Activated naive CD4-positive, alpha-beta T cell treated with anti-CD3 and anti-CD28 coated beads, Interleukin-2, amount 50 U/mL, for 72 hours (primary cell): ENCODE measurements at places on chromosomes 4 and X. TPM values are rescaled to one million over a fixed set of nuclear protein-coding genes. Genes with fewer than 3 reads are reported as not detected.

The FGF5 gene
- not detected for total RNA-seq

The XAGE1B gene
- total RNA-seq, result not detected

The FAM13A gene
- 2.2 TPM for total RNA-seq

The NPY5R gene
- total RNA-seq, result not detected

The ENAM gene
- total RNA-seq, result not detected

GRCh38 chr4:127469542-127469941 lies 163.2 kb upstream of the INTU start:
- no peak for DNase-seq

DNA sequence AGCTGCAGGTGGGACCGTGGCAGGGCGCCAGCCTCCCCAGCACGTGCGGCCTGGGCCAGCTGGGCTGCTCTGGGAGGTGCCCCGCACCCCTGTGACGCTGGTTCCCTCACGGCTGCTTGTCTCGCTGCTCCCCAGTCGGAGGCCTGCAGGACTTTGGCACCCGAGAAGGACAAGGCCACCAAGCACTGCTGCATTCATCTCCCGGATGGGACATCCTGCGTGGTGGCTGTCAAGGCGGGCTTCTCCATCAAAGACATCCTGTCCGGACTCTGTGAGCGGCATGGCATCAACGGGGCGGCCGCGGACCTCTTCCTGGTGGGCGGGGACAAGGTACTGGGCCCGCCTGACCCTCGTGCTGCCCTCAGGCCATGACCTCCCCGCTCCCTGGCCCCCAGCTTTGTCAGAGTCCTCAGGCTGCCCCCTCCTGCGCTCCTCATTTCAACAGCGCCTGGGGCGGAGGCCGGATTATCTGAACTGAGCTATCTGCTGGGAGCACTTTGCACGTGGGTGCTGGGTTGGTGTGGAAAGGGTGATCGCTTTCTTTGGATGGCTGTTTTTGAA lies 19.4 kb upstream of the HGFAC start:
- DNase-seq, result no peak

- DNase-seq, result no peak
Observed at GRCh38 chr4:169312690-169313422, 42.1 kb upstream of the SH3RF1 start.

DNA sequence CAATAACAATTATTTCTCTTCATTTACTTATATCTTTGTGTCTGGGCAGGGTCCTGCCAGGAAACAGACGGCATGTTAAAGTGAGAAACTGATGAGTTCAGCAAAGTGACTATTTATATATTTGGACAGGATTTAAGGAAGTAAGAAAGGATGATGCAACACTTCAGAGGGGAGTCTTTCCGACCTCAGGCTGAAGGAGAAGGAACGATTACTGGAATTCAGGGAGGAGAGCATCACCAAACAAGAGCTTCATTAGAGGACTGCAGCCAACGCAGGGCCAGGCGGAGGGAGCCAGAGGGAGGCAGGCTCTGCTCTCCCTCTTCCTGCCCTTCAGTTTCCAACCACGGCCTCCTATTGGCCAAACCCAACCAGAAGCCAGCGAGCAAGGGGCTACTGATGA lies 1.5 kb upstream of the TLR7 start:
- no peak for DNase-seq

DNA sequence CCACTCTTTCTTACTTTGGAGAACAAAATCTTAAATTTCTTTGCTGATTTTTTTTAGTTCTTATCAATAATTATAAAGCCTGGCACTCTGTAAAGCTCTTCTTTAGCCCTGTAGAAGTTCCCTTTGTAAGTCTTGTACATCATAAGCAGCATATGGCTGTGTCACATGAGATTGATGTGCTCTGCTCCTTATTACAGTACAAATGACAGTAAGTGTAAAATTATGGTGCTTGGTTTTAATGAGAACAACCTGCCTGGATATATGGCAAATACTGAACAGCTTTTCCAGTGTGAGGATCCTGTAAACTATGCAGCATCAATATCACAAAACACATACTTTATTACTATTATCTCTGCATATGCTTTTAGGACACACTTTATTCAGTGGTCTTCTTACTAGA lies 145.9 kb upstream of the GNPDA2 start:
- no peak for DNase-seq

DNA sequence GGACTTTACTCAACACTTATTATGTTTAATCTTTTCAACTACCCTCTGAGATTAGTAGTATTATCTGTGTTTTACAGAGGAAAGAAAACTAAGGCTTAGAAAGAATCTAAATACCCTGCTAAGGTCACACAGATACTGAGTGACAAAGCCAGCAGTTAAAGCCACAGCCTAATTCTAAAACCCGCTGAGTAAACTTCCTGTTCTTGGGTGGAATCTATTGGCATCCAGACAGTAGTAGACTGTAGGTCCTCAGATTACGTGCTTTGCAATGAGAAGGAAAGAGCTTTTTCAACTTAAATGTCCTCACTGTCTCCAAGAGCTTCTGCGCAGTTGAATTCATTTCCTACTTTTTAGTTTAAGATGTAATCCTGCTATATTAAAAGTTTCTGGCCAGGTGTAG lies 126.0 kb downstream of the TENM3 start:
- no peak for DNase-seq

GRCh38 chr4:152348670-152349069 lies 187.2 kb downstream of the FBXW7 start:
- no peak for DNase-seq

DNA sequence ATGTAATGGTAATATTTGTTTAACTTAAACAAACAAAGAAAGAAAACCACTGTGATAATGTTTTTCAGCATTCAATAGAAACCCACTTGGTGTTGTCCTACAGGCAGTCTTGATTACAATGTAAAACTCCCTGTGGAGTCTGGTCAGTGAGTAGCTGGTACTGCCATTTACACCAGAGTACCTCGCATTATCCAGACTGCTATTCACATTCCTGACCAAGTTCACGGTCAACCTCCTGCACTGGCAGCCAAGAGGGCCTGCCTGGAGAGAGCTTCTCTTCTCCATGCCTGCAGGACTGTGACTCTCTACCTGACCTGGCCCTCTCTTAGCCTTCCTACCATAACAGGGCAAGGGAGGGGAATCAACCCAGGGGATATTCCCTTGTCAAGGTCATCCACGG lies 2.9 kb upstream of the LONRF3 start:
- no peak for DNase-seq
